ENCODE measurements at places on chromosomes 6 and 20.

DNA sequence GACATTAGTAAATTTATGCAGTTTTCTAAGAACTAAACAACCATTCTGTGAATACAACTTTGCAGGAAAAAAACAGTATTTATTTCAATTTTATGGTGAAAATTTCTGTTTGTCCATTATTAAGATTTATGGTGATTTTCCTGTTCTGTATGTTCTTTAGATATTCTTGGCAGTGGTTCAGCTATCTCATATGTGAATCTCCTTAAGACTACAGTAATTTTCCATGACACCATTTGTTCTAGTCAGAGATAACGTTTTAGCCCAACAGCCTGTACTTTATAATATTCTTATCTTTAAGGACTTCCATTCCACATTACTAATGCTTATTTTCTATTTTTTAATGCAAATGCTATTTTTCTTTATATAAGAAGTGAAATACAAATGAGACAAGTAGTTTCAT is 504.0 kb downstream of the RFPL4B start:
- no peak for DNase-seq

- no peak for DNase-seq
These were observed 30.9 kb downstream of the KIAA1755 start for GRCh38 chr20:38229376-38230252.

DNA sequence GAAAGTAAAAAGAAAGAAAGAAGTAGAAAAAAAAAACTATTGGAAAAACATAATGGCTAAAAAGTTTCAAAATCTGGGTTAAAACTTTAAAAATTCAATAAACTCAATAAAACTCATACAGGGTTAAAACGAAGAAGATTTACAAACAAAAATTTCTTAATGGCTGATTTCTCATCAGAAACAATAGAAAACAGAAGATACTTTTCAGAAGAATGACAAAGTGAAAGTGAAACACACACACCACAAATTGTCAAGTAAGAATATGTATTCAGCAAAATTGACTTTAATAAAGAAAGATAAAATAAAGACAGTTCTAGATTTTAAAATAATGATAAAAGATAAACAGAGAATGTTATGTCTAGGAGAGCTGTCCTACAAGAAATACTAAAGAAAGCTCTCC is 618.9 kb upstream of the GJE1 start:
- DNase-seq: no peak

- DNase-seq: no peak
These were observed 105.6 kb downstream of the ELOVL4 start for GRCh38 chr6:79841577-79842375.

DNA sequence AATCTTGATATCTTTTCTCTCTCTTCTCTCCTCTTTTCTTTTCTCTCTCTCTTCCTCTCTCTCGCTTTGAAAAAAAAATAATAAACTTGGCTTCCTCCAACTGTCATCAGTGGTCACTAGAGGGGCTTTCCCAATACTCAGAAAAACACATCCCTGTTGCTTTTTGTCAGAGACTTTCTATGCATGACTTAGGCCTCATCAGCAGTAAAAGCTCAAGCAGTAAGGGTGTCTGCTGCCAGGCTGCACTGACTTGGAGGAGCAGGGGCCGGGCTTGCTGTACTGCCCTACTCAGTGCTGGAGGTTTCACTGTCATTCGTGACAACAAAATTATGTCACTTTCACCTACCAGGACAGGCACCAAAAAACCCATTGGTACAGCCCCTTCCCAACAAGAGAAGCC is 272.0 kb downstream of the ADGB start:
- DNase-seq: no peak

DNA sequence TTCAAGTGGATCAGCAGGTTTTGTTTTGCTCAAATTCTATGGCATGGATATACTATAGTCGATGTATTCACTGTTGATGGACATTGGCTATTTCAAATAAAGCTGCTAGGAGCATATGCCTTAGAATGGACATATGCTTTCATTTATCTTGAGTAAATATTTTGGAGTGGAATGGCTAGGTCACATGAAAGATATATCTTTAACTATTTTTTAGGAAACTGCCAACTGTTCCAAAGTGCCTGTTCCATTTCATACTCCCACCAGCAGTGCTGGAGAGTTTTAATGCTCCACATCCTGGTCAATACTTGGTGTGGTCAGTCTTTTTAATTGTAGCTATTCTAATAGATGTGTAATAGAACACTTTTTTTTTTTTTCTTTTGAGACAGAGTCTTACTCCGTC is 81.1 kb upstream of the PIM1 start:
- no peak for DNase-seq

GRCh38 chr6:88490195-88490907 is 324.2 kb upstream of the CNR1 start:
- DNase-seq: no peak

DNA sequence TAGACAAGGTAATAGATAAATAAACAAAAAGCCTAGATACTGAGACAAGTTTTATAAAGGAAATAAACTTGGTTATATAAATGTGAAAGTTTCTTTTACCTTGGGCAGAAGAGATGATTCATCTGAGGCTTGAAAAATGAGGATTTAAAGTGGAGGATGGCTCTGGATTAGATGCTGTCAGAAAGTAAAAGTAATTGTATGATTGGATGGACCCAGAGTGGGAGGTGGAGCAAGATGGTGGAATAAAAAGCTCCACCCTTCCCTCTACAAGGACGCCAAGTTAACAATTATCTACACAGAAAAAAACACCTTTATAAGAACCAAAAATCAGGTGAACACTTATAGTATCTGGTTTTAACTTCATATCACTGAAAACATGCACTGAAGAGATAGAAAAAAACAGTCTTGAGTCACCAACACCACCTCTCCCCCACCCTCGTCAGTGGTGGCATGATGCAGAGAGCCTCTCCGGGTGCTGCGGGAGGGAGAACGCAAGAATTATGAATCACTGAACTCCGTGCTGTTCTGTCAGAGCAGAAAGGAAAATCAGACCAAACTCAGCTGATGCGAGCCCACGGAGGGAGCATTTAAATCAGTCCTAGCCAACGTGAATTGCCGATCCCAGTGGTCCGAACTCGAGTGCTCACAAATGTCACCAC is 84.7 kb upstream of the GJE1 start:
- no peak for DNase-seq

GRCh38 chr6:88785478-88785877 is 177.9 kb downstream of the RNGTT start:
- no peak for DNase-seq

GRCh38 chr6:111978532-111979149 is 75.3 kb upstream of the CCN6 start:
- no peak for DNase-seq

GRCh38 chr6:4134841-4135664 is at the start of gene ECI2:
ECI2 (minus strand) TSS chr6:4135575; CDS start chr6:4135560, 15 bp downstream.
- peak; percentile 10 for DNase-seq

DNA sequence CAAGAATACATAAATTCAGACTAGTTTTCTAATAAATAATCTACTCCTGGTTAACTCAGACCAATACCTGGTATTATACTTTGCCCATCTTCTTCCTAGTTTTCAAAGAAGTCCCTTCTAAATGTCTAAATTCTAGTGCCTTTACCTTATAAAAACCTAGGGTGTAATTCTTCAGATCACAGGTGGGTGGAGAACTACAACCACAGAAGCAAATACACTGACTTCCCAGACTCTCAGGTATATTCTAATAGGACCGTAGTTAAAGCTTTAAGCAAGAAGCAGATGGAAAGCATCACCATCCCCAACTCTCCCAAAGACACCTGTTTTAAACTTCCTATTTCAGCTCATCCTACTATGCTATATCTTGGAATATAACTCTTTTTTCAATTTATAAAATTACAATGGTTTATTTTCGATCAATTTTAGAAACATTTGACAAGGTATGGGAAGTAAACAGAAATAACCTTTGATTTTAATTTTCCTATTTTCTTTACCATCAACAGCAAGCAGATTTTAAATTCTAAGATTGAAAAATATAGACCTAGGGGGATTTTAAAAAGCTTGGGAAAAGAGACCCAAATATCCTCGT is 15.8 kb downstream of the MAN1A1 start:
- DNase-seq: no peak

DNA sequence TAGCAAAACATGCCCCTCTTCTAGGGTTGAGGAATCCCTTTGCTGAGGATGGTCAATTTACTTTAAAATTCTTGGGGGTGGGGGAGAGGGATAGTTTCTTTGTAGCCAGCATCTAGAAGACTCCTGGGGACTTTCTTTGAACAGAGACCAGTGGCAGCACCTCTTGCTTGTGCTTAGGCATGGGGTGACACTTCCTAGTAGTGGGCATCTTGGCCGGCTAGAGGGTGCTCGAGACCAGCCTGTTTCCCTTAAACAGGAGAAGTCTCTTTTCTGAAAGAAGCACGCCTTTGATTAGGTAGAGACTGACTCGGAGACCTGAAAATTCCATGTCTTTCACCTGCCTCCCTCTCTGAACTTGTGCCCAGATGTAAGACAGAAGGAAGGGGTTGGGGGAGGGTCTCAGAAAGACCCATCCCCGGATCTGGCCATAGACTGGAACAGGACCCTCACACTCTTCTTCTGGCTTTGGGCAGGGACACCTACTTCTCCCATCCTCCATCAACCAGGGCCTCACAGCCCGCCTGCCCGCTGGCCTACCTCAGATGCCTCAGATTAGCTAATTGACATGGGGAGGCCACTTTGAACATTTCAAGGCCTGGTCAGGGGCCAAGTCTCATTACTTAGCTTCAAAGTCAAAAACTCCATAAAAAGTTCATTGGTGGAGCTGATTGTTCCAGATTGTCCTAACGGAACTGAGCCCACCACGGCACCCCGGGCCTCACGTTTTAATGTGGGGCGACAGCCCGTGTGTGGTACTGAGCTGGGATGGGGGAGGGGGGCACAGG is 172.2 kb downstream of the CDC5L start:
- DNase-seq: no peak

DNA sequence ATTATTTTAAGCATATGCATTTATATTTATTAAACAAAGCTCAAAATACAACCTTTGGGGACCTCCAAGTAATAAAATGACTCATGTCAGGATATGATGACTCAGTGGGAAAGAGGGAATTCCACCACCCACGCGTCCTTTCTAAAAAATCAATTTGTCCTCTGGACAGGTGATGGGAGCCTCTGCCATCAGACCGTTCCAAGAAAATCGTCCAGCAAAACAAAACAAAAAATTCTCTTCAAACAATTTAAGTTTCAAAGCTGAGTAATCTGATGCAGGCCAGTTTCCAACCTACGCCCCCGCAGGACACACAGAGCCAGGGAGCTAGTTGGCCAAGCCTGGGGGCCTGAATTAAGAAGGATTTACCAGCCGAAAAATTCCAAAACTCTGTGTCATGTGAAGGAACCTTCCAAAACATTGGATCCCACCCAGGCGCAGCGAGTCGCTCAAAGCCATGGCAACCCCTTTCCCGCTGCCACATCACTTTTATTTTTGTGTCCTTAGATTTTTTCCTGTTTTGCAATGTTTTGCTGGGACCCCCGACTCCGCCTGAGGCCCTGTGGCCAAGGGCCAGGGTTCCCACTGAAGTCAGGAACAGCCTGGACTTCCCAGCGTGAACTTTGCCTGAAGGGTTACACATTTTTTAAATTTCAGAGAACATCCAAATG is 95.3 kb downstream of the NFATC2 start:
- DNase-seq: no peak

- no peak for DNase-seq
These were observed 69.0 kb upstream of the CCN2 start for GRCh38 chr6:132020138-132020581.

DNA sequence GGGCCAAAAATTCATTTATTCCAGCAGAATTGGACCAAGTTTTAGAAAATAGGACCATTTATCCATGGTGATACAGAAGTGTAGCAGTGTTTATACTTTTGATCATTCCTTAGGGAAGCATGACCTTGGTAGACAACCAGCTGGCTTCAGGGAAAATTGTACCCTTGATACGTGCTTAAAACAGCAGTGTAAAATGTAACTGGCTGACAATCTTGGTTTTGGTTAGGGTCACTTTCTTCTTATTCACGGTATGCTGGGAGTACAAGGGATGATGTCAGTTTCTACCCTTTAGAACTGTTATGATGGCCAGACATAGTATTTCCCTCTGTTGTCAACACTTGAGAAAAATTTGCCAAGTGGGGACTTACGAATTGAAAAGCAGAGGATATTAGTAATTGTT is 157.1 kb downstream of the BCKDHB start:
- DNase-seq: no peak

GRCh38 chr20:14193443-14193842 is 144.0 kb downstream of the FLRT3 start:
- no peak for DNase-seq

Measured in NCI-H1694 treated with DMSO at 0.1 percent for 48 hours (cell line).